Heart left ventricle (tissue), 16 donors: ENCODE measurements at places on chromosomes 6 and 20.
A peak's percentile ranks its signal among the peaks of the same experiment; 100 is the strongest.

DNA sequence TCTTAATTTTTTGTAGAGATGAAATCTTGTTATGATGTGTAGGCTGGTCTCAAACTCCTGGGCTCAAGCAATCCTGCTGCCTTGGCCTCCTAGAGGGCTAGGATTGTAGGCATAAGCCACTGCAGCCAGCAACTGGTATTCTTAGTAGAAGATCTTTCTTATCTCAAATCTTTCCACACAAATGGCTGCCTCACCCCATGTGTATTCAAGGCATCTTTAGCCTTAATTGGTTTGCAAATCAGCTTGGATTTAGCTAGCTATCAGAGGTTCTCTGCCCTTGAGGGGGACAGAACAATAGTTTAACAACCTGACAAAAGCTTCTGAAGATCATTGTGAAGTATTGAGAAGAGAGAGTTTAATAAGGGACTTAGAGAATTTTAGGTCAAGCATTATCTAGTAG, 17.9 kb upstream of the ABRACL start:
- no peak for DNase-seq

GRCh38 chr6:155031091-155031490, 36.0 kb downstream of the TIAM2 start:
- DNase-seq = no peak

DNA sequence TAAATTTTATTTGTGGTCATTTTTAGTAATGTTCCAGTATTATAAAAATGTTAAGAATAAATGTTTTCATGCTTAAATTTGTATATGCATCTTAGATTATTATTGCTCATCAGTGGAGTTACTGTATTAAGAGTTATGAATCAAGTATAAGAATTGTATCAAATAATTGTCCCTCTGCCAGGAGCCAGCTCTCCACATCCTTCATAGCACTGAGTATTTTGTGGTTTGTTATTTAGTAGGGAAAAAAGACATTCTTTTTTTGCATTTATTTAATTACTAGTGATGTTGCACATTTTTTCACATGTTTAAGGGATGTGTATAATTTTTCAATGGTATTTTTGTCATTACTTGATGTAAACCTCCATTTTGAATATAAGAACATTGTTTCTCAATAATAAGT, 102.0 kb downstream of the ADGRB3 start:
- no peak for DNase-seq

GRCh38 chr6:13303668-13304017, 24.7 kb downstream of the TBC1D7 start:
- peak; percentile 91 for DNase-seq

DNA sequence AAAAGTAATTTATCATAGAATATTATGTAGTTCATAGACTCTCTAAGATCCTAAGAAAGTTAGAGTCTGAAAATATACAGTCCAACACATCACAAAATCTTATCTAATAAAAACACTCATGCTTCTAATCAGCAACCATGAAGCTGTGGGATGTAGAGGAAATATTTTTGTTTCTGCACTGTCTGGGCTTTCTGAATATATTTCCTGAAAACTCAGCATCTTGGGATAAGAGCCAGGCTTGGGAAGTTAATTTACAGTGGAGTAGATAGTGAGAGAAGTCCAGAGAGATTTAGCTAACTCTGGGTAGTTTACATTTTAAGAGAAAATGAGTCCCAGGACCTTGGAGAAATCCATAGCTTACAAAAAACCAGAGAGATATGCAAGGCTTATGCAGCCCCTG, 150.4 kb upstream of the BMP5 start:
- DNase-seq = no peak

DNA sequence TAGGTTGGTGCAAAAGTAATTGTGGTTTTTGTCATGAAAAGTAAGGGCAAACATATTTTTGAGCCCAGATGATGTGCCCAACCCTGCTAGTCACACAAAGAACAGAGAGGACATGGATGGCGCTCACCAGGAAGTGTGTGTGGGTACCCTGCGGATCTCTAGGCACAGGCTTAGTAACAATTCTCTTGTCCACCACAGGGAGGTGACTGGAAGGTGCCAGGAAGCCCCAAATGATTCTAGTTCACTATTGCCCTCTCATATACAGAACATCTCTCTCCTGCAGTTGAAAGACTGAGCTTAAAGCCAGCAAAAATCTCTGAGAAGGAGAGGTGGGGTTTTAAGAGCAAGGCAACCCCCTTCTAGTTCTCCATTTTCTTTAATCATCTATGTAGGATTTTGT, 272.1 kb upstream of the TAB2 start:
- DNase-seq = no peak

- no peak for DNase-seq
Observed at GRCh38 chr20:59177266-59178250, 13.9 kb downstream of the ZNF831 start.

DNA sequence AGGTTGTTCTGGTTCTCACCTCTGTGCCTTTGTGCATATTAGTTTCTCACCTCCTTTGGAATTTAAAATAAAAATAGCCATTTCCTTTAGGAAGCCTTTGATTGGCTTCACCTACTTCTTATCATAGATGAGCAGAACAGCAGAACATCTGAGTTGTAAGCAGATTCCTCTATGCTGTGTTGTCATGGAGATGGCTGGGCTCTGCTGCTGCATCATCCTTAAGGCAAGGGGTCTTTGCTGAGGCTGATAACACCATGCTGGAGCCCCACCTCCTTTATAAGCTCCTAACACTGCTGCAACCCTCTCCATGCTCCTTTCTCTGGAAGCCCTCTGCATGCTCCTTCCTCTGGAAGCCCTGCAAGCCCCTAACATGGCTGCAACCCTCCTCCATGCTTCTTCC, 276.5 kb upstream of the TCF21 start:
- no peak for DNase-seq

DNA sequence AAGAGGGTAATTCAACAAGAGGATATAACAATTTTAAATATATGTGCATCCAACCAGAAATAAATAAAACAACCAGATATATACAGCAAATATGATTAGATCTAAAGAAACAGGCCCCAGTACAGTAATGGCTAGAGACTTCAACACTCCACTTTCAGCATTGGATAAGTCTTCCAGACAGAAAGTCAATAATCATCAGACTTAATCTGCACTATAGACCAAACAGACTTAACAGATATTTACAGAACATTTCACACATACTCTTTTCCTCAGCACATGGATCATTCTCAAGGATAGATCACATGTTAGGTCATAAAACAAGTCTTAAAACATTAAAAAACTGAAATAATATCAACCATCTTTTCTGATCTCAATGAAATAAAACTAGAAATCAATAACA, 62.7 kb upstream of the MTRF1L start:
- DNase-seq = no peak

- DNase-seq = no peak
Observed at GRCh38 chr6:139588734-139589593, 214.5 kb upstream of the CITED2 start.

DNA sequence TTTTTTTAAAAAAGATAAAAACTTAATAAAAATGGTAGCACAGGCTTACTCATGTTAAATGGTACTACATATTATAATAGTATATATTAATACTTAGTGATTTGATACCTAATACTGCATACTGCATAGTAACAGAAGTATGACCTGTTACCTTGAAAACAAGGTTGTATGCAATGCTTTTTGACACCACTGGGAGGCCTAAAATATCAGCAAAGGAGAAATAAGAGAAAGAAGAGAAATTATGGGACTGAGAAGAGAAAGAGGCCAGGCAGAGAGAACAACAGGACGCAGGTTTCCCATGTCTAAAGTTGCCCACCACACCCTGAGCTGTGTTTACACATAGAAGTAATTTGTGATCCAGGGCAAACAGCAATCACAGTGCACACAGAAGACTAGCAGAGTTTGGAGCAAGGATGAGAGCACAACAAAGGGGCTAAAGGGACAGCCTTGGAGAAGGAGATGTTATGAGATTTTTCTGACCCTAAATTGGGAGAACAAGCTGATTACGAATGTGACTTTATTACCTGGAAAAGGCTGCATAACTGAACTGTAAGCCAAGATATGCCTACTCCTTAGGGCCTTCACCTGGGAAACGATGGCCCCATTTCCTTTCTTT, 73.2 kb downstream of the ROS1 start:
- DNase-seq = no peak

GRCh38 chr6:98957450-98957849, 9.7 kb upstream of the FBXL4 start:
- DNase-seq = no peak
